Ovary (tissue), 10 donors: ENCODE measurements at places on chromosomes 7 and 10. TPM values are rescaled to one million over a fixed set of nuclear protein-coding genes. Genes with fewer than 3 reads are reported as not detected.

The SFTPA1 gene
- total RNA-seq = 0.45 TPM

- DNase-seq = no peak
Measured at GRCh38 chr7:20287317-20287716, 43.4 kb upstream of the ITGB8 start.

DNA sequence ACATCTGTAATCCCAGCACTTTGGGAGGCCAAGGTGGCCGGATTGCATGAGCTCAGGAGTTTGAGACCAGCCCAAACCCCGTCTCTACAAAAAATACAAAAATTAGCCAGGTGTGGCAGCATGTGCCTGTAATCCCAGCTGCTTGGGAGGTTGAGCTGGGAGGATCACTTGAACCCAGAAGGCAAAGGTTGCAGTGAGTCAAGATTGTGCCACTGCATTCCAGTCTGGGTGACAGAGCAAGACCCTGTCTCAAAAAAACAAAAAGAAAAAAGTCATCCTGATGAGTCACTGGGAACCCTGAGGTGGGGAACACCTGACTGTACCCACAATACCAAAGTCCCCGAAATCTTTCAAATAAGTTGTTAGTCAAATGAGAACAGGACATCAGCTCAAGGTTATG lies 80.0 kb downstream of the NEBL start:
- no peak for DNase-seq

The EIF5AL1 gene
- not detected for total RNA-seq

- no peak for DNase-seq
Measured at GRCh38 chr10:36880898-36881297, 244.5 kb upstream of the ANKRD30A start.
